Right atrium auricular region (tissue), 2 donors: ENCODE measurements at places on chromosomes 13 and 19. TPM values are rescaled to one million over a fixed set of nuclear protein-coding genes. Genes with fewer than 3 reads are reported as not detected.

The CHAF1A gene
- total RNA-seq, result 5.0 TPM

- no peak for DNase-seq
- H3K4me3 ChIP-seq, result no peak overlapping the region
- no peaks in the 10 kb centered on the region for H3K36me3 ChIP-seq
- H3K4me1 ChIP-seq, result no peaks in the 10 kb centered on the region
- no peak overlapping the region for H3K27ac ChIP-seq
Observed at GRCh38 chr13:83515268-83516015, 366.8 kb downstream of the SLITRK1 start.

The NDUFB7 gene
- 729 TPM for total RNA-seq

- no peaks in the 10 kb centered on the region for H3K36me3 ChIP-seq
- H3K27ac ChIP-seq, result no peak overlapping the region
- DNase-seq, result no peak
- H3K4me1 ChIP-seq, result no peaks in the 10 kb centered on the region
Observed at GRCh38 chr13:111399334-111399733, 78.9 kb downstream of the TEX29 start.

The ELSPBP1 gene
- total RNA-seq, result not detected

GRCh38 chr19:33303791-33304345 lies 1.5 kb upstream of the CEBPA start:
- H3K4me3 ChIP-seq, result peak overlapping the region; percentile 75
- H3K4me1 ChIP-seq, result no peaks in the 10 kb centered on the region
- no peak overlapping the region for H3K27ac ChIP-seq
- no peak for DNase-seq

DNA sequence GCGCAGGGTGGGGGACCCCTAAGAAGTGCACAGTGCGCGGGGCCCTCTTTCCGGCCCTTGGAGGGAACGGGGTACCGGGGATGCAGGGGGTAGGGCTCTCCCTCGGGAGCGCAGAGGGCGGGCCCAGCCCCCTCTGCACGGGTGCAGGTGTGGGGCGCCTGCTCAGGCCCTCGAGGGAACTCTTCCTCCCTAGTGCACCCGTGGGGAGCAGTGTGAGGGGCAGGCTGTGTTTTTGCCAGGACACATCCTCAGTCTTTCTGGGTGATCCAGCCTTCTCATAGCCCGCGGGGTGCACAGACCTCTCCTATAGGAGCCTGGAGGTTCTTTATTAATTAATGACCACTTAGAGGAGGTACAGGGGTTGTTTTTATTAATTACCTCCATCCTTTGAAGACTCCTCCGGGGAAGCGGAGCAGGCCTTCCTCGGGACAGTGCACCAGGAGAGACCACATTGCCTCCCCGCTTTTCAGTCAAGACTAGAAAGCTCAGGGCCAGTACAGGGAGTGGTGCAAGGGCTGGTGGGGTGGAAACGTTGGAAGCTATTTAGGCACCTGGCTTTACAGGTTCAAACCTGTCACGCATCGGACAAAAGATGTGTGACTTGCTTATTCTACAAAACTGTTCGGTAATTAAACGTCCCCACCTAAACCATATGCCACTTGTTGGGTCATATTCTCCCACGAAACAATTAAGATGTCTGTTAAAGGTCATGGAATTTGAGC lies 598 bp upstream of the GJB6 start:
- peaks cover 13% of the 10 kb centered on the region for H3K27me3 ChIP-seq
- no peaks in the 10 kb centered on the region for H3K36me3 ChIP-seq
- no peak for DNase-seq
- peaks cover 15% of the 10 kb centered on the region for H3K4me1 ChIP-seq
- peak overlapping the region; percentile 43 for H3K4me3 ChIP-seq
- no peak overlapping the region for H3K27ac ChIP-seq

The DACT3 gene
- 25.9 TPM for total RNA-seq

- H3K27me3 ChIP-seq, result no peaks in the 10 kb centered on the region
- H3K4me1 ChIP-seq, result no peaks in the 10 kb centered on the region
- no peak overlapping the region for H3K27ac ChIP-seq
- H3K36me3 ChIP-seq, result no peaks in the 10 kb centered on the region
- DNase-seq, result no peak
Observed at GRCh38 chr13:62129000-62129551, 713.4 kb upstream of the PCDH20 start.

DNA sequence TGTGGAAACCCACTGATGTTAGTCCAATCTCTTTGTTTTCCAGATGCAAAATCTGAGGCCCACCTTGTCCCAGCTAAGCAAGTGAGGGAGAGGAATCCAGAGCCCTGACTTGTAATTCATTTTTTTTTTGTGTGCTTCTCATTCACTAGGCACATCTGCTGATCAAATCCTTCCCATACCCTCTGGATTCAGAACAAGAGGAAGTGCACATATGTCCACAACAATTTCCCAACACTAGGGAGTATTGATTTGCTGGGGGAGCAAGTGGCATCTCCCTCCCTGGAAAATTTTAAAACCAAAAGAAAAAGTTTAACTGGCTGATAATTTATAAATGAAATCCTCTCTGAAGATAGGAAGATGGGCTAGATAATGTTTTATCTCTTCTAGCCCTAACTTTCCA lies 94.6 kb upstream of the RFC3 start:
- H3K36me3 ChIP-seq, result no peaks in the 10 kb centered on the region
- DNase-seq, result no peak
- no peak overlapping the region for H3K4me3 ChIP-seq
- no peaks in the 10 kb centered on the region for H3K27me3 ChIP-seq

The DHDH gene
- total RNA-seq, result not detected

The GRIN3B gene
- not detected for total RNA-seq

- no peak overlapping the region for H3K27ac ChIP-seq
- no peak for DNase-seq
- no peaks in the 10 kb centered on the region for H3K27me3 ChIP-seq
- no peaks in the 10 kb centered on the region for H3K4me1 ChIP-seq
Observed at GRCh38 chr13:88628882-88629281, 957.7 kb downstream of the SLITRK5 start.

The PCDH9 gene
- total RNA-seq, result 19.4 TPM

DNA sequence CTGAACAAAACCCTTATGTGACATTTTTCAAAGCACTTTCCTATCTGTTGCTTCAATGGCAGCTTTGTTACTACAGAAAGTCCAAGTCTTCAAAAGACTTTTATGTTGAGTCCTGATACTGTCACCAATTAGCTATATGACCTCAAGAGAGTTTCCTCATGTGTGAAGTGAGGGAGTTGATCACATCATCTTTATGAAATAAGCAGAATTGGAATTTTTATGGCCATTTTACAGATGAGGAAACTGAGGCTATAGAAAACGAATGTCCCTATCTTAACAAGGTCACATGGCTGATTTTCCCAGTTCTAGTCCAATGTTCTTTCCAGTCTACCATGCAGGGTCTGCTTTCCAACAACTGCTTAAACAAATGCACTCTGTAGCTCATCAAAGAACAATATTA lies 2.6 kb downstream of the TNFRSF19 start:
- H3K36me3 ChIP-seq, result no peaks in the 10 kb centered on the region
- H3K27me3 ChIP-seq, result no peaks in the 10 kb centered on the region
- H3K4me3 ChIP-seq, result peak overlapping the region; percentile 46
- H3K27ac ChIP-seq, result peak overlapping the region; percentile 86
- H3K4me1 ChIP-seq, result peaks cover 11% of the 10 kb centered on the region

GRCh38 chr13:34816908-34817665 lies 125.0 kb upstream of the NBEA start:
- no peak overlapping the region for H3K4me3 ChIP-seq
- H3K27ac ChIP-seq, result no peak overlapping the region
- no peak for DNase-seq
- peaks cover 4% of the 10 kb centered on the region for H3K4me1 ChIP-seq
- H3K27me3 ChIP-seq, result no peaks in the 10 kb centered on the region
- no peaks in the 10 kb centered on the region for H3K36me3 ChIP-seq

- no peaks in the 10 kb centered on the region for H3K36me3 ChIP-seq
- H3K27me3 ChIP-seq, result no peaks in the 10 kb centered on the region
- H3K27ac ChIP-seq, result no peak overlapping the region
Observed at GRCh38 chr13:110985541-110985940, 70.7 kb upstream of the ANKRD10 start.

DNA sequence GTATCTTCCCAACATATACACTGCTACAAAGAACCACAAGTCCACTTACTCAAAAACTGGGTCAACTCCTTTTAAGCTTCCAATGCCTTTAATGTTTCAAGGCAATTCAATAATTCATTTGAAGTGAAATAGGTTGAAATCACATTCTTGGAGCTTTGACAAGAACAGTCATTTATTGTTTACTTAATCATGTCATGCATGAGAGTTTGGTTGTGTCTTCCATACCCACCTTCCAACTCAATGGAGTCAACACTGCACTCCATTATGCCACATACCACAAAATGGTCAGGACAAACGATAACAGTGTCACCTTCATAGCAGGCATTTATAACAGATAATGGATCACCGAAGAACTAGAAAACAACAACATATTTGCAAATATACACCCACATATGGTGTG lies 506.3 kb downstream of the UQCRFS1 start:
- H3K4me3 ChIP-seq, result no peak overlapping the region
- no peaks in the 10 kb centered on the region for H3K4me1 ChIP-seq
- no peak for DNase-seq

GRCh38 chr13:100853434-100853833 lies 178.8 kb upstream of the TMTC4 start:
- H3K27me3 ChIP-seq, result no peaks in the 10 kb centered on the region
- no peak for DNase-seq
- H3K36me3 ChIP-seq, result no peaks in the 10 kb centered on the region
- H3K4me1 ChIP-seq, result no peaks in the 10 kb centered on the region
- no peak overlapping the region for H3K4me3 ChIP-seq

DNA sequence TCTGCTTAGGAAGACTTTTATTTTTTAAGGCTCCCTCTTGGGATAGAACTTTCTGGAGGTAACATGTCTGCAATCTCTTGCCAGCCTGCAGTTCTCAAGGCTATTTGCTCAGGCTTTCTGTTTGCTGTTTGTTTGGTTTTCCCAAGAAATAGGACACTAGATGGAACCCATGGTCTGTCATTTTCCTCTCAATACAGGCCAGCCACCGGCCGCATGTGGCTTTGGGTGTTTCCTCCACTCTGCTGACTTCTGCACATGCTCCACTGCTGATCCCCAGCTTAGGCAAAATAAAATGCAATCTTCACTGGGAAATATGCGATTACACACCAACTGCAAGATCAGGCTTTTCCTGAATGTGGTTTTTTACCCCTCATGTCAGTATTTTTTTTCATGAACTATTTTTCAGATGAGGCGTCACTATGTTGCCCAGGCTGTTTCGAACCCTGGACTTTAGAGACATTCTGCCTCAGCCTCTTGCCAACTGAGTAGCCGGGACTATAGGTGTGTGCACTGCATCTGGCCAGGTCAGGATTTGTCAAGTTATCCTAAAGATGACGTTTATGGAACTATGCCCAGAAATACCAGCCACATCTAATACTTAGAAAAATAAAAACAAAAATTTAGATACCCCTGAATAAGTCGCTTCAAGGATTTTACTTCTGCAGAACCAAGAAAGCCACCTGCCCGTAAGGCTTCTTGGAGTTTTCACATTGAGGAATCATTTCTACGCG lies 94.3 kb upstream of the PABPC3 start:
- no peaks in the 10 kb centered on the region for H3K36me3 ChIP-seq
- H3K4me1 ChIP-seq, result no peaks in the 10 kb centered on the region
- H3K27ac ChIP-seq, result no peak overlapping the region
- no peak for DNase-seq
- H3K27me3 ChIP-seq, result no peaks in the 10 kb centered on the region

DNA sequence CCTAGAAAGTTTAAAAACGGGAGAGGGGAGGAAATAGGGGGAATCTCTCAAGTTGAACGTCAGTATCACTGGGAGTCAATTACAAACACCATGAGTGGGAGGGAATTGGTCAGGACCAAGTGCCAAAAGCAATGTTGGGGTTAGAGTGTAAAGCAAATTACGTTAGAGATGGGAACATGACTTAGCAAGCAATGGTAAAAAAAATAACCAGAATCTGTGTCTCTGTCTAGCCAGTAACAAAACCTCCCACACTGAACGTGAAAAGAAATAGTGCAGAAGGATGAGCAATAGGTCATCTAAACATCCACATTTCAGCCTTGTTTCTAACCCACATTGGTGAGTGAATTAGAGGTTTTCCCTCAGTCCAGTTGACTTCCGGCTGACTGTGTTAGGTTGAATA lies 242.2 kb downstream of the COG6 start:
- H3K4me1 ChIP-seq, result no peaks in the 10 kb centered on the region
- H3K27ac ChIP-seq, result no peak overlapping the region
- no peak overlapping the region for H3K4me3 ChIP-seq
- no peaks in the 10 kb centered on the region for H3K27me3 ChIP-seq
- no peak for DNase-seq

GRCh38 chr19:1851654-1852580 lies 3.6 kb upstream of the REXO1 start:
- no peak for DNase-seq
- no peak overlapping the region for H3K27ac ChIP-seq
- H3K4me1 ChIP-seq, result peaks cover 61% of the 10 kb centered on the region
- no peak overlapping the region for H3K4me3 ChIP-seq
- no peaks in the 10 kb centered on the region for H3K36me3 ChIP-seq
- H3K27me3 ChIP-seq, result no peaks in the 10 kb centered on the region
